Gastroesophageal sphincter (tissue), 4 donors: ENCODE measurements at places on chromosomes 13 and 19. TPM values are rescaled to one million over a fixed set of nuclear protein-coding genes. Genes with fewer than 3 reads are reported as not detected.

Gene INSL3
- not detected for total RNA-seq

DNA sequence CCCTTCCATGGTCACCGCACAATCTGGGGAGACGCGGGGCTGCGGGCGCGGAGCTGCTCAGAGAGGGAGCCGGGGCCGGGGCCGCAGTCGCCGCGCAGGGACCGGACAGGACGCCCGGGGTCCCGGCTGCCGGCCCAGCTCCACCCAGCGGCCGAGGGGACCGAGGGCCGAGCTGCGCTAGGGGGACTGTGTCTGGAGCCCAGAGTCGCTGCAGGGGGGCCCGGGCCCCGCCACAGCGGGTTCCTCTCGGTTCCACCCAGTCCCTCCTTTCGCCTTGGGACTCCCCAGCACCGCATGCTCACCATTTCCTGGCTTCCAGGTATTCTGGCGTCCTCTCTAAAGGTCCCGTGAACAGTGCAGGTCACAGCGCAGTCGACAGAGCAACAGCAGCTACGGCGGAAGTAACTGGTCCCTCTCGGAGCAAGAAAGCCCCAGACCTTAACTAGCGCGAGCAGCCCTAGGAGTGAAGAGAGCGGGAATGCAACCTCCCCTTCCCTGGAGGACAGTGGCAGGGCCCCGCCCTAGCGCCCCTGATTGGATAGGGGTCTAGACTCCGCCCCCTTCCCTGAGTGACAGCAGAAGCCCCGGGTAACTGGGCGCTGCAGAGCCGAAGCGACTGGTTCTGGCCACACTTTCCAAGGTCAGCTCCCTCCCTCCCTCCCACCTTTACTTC is at the start of gene ZNF878:
Gene ZNF878, minus strand, starts transcription at position 465 of the 673 bp plus-strand sequence. Its CDS starts 160 bp downstream, at position 305.
- ATAC-seq = peak; percentile 99

DNA sequence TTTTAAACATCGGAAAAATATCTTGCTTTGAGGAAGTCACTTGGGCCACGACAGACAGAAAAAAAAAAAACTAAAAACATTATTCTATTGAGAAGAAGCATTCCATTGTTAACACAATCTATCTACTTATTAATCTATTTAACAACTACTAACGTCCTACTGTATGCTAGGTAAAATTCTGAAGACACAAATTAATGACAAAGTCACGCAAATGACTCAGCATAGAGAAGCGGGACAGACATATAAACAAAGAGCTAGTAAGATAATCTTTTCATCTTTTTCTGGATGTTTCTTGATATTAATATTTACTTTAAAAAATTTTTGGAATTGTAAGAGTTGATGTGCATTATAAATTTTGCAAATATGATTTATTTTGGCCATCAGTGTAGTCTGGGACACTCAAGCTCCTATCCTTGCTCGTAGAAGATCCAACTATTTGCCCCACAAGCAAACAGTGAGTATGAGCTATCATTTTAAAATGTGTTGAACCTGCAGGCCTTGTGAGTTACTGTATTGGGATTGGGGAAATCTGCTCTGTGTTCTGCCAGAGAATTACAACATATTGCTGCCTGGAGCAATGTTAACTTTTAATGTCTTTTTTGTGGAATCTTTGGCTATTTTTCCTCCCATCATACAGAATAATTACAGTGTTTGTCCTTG is 109.1 kb downstream of the PCDH9 start:
- peak; percentile 61 for ATAC-seq

Gene FXYD1
- total RNA-seq = 57.1 TPM

DNA sequence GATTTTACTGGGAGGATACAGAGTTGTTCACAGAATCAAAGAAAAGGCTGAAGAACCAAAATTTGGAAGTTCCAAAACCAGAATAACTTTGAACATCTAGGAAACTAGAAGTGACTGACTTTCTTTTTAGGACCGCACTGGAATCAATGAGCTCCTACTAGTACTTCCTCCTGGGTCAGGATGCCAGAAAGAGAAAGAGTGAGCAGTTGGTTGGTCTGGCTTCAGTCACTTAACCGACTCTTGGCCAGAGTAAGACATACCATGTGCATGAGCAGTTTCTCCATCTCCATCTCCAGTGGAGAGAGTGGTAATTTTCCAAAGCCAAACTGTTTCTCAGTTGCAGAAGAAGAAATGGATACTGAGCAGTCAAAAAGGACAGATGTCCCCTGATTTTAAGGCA is 27.1 kb upstream of the MTUS2 start:
- no peak for ATAC-seq

- ATAC-seq = no peak
These were observed 644.9 kb upstream of the PCDH20 start for GRCh38 chr13:62060570-62060969.

Gene MPND
- 4.7 TPM for total RNA-seq

DNA sequence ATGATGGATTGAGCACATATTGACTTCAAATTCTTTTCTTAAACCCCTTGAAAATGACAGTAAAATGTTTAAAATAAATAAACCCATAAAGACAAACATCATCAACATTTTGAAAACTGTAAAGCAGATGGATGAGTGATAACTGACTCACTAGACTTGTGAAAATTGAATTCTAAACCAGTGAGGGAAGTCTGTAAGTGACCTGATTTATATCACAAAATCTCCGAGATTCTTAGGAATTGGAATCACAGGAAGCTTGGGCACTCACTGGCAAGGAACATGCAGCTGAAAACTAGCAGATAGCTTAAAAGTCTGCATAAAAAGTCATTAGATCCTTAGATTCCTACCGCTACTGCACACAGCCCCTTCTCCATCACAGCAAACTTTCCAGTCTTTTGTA is 51.3 kb upstream of the TSC22D1 start:
- no peak for ATAC-seq

DNA sequence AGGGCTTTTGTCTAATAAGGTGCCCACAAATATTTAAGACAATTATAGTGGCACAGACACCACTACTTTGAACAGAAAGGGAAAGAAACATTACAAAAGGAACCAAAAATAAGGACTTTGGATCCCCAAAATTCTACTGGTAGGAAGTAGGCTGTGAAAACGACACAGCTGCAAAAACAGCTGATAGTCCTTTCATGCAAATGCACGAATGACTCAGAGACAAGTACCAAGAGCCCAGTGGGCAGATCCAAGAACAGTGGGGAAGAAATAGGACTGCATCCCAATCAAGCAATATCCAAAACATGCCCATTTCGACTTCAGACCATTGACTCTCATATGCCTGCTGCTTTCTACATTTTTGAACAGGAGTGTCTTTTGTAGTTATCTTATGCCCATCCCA is 269.4 kb upstream of the NBEA start:
- ATAC-seq = no peak

- ATAC-seq = no peak
These were observed 722.2 kb upstream of the PCDH20 start for GRCh38 chr13:62137629-62138405.

DNA sequence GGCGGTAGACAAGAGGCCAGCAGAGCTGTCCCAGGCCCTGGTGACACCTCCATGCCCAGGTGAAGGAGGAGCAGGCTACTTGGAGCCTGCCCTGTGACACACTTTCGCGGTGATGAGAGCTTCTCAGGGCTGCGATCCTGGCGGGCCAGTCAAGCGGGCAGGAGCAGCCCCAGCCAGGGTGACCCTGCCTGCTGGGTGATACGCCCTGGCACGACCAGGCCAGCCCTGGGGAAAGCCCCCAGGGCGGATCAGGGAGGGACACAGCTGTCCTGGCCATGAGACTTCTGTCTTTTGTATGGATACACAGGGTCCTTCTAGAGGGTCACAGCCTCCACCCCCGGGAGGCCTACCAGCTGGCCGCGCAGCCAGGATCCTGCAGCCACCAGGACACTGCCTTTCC is 13.1 kb downstream of the DNM2 start:
- no peak for ATAC-seq

Gene CPB2
- not detected for total RNA-seq

Gene PSG2
- total RNA-seq = not detected

- no peak for ATAC-seq
These were observed 95.2 kb downstream of the USP12 start for GRCh38 chr13:27076421-27076820.

DNA sequence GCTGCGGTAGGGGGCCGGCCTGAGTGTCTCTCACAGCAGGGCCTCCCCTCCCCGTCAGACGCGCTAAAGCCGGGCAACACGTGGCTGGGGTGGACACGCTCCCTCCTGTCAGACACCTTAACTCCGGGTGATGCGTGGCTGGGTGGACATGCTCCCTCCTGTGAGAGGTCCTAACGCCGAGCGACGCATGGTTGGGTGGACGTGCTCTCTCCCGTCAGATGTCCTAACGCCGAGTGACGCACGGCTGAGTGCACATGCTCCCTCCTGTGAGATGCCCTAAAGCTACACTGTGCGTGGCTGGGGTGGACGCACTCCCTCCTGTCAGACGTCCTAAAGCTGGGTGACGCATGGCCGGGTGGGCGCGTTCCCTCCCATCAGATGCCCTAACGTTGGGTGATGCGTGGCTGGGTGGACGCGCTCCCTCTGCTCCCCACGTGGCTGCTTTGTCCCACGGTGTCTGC is 126.1 kb upstream of the MCF2L start:
- ATAC-seq = no peak

DNA sequence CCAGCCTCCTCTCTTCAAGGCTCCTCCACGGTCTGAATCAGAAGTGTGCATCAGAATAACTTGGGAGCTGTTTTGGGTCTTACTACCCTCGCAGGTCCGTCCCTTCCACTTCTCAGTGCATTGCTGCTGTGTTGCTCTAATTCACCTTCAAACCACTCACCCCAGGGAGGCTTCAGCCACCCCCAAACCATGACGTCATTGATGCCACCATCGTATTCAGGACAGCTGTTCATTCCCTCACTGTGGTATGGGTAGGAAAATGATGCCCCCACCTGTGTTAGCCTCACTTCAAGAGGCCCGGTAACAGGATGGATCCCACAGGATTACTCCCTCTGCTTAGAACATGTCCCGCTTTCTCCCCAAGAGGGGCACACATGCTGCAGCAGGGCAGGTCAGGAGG is 1005.7 kb downstream of the UQCRFS1 start:
- no peak for ATAC-seq

- no peak for ATAC-seq
These were observed 2.7 kb downstream of the SLC27A1 start for GRCh38 chr19:17473041-17473440.

DNA sequence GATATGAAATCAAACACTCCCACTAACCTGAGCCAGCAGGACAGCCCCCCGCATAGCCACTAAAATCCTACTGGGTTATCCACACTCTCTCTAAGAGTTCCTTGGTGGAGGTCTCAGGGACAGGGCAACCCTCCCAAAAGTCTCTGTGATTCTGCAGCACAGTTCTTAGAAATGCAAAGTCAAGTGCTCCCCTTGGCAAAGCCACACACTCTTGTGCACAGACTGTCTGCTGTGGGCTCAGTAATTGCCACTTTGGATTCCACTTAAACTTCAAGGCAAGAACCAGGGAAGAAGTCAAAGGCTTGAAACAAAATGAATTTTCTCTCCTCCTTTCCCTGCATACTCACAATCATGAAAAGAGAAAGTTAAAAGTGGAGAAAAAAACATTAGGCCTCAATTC is 61.5 kb downstream of the DOCK9 start:
- no peak for ATAC-seq

- no peak for ATAC-seq
These were observed 21.4 kb downstream of the TEX29 start for GRCh38 chr13:111341886-111342285.

GRCh38 chr13:99135591-99135990 is 65.1 kb upstream of the UBAC2 start:
- peak; percentile 77 for ATAC-seq

Gene IRGC
- total RNA-seq = not detected
